T-helper 17 cell (primary cell): ENCODE measurements at places on chromosomes 3 and 15.

DNA sequence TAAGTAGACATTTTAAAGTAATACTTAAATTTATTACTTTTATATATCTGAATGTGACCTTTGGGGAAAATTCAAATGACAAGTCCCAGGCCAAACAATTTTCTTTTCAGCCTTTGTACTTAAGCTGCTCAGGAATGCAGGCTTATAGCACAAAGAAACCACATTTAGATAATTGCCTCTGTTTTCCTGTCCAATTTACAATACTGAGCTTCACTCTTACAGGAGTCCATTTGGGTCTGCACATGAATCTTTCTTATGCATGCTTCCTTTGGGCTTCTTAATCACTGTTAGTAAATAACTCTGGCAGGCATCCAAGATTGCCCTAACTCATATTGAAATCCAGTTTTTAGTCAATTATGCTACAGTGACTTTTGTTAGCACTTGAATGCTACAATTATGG is 459.4 kb upstream of the TGFBR2 start:
- no peak for DNase-seq

GRCh38 chr3:95235916-95236315 is 1173.1 kb downstream of the NSUN3 start:
- DNase-seq, result no peak

- peak; percentile 12 for DNase-seq
Observed at GRCh38 chr15:52112203-52112750, 298 bp downstream of the BCL2L10 start.

GRCh38 chr3:69710153-69710977 is 28.9 kb upstream of the MITF start:
- DNase-seq, result no peak

DNA sequence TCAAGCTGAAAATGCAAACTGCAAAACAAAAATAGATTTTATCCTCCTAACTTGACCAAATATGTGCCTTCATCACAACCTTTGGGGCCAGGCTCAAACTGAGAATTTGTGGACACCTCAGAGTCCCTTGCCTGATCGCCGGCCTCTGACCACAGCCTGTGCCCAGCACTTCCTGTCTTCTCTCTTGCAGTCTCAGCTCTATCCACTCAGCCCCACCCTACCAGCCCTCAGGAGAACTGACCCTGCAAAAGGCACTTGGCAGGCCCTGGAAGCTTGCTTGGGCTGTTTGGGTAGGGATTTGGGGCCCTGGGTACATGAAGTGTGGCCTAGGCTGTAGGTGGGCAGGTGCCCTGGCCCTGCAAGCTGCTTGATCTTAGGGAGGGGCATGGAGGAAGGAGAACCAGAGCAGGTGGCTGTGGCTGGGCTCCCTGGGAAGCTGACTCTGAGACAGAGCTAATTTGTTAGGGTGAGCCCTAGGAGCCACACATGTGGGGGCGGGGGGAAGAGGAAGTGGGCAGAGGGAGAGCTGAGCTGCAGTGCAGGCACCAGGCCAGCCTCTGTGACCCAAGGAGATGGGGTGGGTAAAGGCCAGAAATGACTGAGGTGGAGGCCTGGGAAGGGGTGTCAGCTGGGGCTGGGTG is 8.6 kb downstream of the CLEC3B start:
- no peak for DNase-seq

DNA sequence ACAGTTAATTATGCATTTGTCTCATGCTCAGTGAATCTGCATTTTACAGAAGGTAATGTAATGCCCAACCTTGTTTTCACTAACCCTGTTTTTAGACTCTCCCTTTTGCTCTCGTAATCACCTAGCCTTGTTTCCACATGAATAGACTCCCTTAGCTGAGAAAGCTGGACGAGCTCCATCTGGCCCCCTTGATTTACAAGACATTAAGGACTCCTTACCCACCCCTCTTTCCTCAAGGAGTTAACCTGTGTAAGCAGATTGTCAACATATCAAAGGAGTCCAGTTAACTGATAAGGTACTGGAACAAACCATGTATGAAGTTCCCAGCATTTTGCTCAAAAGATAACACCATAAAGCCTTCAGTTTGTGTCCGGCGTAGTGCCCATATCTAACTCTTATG is 99.6 kb downstream of the VPS8 start:
- no peak for DNase-seq

DNA sequence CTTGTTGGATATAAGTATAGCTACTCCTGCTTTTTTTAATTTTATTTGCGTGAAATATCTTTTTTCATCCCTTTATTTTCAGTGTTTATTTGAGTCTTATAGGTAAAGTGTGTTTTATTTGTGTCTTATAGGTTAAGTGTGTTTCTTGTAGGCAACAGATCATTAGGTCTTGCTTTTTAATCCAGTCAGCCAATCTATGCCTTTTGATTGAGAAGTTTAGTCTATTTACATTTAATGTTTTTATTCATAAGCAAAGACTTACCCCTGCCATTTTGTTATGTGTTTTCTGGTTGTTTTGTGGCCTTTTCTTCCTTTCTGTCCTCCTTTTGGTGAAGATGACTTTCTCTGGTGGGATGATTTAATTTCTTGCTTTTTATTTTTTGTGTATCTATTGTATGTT is 232.0 kb downstream of the RAP2B start:
- no peak for DNase-seq

- DNase-seq, result no peak
Observed at GRCh38 chr15:100265641-100266035, 76.1 kb downstream of the ADAMTS17 start.

- no peak for DNase-seq
Observed at GRCh38 chr3:172622916-172623700, 87.8 kb downstream of the NCEH1 start.

DNA sequence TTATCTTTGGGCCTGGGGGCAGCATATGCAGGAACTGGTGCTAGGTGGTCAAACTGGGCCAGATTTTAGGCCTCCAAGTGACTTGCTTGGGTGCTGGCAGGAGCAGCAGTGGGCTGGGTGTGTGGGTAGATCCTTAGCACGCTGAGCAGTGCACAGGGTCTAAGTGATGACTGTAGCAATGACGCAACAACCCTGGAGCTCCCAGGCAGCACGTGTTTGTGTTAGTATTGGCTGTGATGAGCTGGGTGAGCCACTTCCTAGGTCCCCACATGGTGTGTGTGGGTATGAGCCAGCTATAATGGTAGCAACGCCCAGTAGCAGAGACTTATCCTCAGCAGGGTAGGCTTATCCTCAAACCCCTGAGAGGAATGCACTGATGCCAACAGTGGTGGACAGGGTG is 570.6 kb upstream of the ROBO1 start:
- DNase-seq, result no peak

- DNase-seq, result no peak
Observed at GRCh38 chr15:93001881-93002280, 87.1 kb downstream of the RGMA start.

DNA sequence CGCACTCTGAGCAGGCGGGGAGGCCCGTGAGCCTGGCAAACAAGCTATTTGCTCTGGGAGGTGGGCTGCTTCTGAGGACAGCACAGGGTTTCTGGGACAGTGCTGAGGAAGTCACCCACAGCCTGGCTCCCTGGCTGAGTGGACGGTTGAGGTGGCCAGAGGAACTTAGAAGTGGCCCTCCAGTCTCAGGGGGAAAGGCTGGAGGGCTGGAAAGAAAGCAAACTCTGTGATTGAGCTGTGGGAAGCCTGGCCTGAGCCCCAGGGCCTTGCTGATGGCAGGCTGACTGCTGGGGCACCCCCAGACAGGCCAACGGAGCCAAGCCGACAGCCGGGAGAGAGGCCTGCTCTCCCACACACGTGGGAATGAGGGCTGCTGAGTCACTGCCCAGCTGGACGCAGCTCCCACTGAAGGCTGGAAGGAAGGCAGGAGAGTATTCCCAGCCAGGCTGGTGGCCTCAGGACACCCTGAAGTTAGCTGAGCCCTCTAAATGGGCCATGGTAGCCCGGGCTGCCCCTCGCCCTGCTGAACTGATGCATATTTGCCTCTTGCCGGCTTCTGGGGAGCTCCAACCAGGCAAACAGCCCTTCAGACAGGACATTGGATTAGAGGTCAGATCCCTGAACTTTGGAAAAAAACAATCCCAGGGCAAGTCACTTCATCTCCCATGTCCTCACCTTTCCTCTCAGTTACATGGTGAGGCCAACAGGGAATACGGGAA is 98.0 kb upstream of the TLE3 start:
- DNase-seq, result no peak

DNA sequence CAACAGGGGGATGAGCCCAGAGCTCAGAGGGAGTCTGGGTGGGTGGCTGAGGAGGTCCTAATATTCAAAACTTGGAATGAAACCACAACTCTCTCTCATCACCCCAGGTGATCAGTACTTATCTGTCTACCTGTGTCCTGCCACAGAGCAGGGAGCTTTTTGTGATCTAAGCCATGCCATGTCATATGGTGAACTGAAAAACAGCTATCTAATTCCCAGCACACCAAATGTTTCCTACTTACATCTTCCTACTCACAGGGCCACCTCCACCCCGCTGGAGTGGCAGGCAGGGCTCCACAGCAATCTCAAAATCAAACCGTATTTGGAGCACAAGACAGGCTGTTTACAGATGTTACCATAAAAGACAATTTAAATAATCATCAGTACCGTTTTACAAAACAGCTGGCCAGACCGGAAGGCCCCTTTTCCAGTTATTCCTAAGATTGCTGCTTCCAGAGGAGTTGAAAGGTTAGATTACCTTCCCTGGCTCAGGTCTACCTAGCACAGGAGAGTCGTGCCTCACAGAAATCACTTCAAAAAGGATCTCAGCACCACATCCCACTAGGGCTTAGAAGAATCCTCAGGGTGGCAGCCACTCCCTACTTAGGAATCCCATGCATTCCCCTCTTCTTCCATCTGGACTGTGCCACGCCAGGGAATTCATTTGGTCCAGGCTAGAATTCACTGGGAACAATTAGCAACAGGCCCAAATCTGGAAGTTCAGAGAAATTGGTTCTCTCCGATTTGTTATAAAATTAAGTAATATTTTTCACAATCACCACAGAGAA is 226.6 kb upstream of the IL12A start:
- DNase-seq, result no peak

- DNase-seq, result no peak
Observed at GRCh38 chr3:197462808-197463207, 93.0 kb downstream of the BDH1 start.

- DNase-seq, result no peak
Observed at GRCh38 chr3:111684640-111685039, 89.5 kb upstream of the ZBED2 start.

- no peak for DNase-seq
Observed at GRCh38 chr3:78540485-78540884, 1227.3 kb downstream of the ROBO1 start.

- no peak for DNase-seq
Observed at GRCh38 chr3:36765104-36765503, 751 bp upstream of the DCLK3 start.

- no peak for DNase-seq
Observed at GRCh38 chr3:63251499-63251898, 26.6 kb upstream of the SYNPR start.
